ENCODE measurements at places on chromosomes 16 and 17.

- no peak for DNase-seq
Observed at GRCh38 chr16:85323230-85323960, 211.1 kb upstream of the CIBAR2 start.

- DNase-seq, result no peak
Observed at GRCh38 chr17:81252326-81252986, 13.3 kb downstream of the NDUFAF8 start.

- DNase-seq, result no peak
Observed at GRCh38 chr17:68954146-68954896, 871 bp downstream of the ABCA8 start.

- DNase-seq, result no peak
Observed at GRCh38 chr16:76518781-76519180, 241.6 kb downstream of the CNTNAP4 start.

DNA sequence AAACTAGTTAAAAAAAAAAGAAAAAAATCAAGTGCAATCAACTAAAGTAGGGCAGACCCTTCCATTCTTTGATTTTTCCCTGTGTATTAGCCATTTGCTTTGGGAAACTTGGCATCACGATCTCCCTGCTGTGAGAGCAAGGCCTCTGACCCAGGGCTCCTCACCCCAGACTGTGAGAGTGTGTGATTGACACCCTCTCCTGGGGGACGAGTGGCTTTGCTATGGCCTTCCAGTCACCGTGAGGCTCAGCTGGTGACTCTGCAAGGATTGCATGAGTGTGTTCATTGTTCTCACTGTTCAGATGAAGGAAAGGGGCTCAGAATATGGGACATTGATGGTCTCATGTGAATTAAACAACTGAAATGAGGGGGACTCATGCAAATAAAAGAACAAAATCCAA, 69.0 kb upstream of the BCAR1 start:
- DNase-seq, result no peak

DNA sequence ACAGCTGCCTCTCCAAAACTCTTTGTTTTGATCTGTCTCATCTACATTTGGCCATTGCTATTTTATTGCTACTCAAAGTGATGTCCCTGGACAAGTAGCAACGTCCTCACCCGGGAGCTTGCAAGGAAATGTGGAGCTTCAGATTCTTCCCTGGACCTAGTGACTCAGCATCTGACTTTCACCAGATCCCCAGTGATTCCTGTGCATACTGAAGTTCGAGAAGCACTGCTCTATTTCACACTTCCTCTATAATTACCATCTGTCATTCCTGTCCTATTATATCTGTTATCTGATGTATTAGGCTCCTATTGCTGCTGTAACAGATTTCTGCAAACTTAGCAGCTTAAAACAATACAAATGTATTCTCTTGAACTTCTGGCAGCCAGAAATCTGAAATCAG, 28.5 kb upstream of the VAT1L start:
- no peak for DNase-seq

GRCh38 chr17:21042458-21043295, at the start of gene USP22:
TSS of gene USP22 (minus strand) at chr17:21043011. CDS start at chr17:21042835, 176 bp downstream.
- DNase-seq, result peak; percentile 58

DNA sequence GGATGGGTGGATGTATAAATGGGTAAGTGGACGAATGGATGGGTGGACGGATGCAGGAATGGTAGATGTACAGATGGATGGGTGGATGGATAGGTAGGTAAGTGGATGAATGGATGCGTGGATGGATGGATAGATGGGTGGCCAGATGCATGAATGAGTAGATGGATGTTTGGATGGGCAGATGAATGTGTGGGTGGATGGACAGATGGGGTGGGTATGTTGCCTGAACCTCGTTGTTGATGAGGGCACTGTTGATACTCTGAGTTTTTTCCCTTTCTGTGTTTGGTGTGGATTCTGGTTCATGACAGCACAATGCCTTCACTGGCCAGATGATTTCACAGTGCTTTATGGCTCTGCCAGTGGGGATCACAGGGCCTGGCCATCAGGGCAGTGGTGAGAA, 208.3 kb downstream of the NPIPB11 start:
- no peak for DNase-seq

DNA sequence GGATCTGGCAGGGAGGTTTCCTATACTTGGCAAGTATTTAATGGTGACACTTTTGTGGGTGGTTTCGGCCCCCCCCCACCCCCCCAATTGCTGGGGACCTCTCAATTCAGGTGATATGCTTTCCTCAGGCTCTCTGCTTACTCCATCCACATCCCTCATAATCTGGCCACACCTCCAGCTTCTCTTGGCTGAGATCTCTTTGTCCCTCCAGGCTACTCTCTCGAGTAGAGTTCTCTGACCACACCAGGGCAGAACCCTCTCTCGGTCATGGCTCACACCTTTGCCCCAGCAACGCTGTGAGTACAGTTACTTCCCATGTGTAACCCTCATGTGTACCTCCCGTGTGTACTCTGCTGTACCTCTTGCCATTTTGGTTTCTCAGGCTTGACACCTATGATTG, 34.1 kb upstream of the SRSF1 start:
- no peak for DNase-seq

GRCh38 chr16:9480503-9480902, 389.1 kb downstream of the HAPSTR1 start:
- no peak for DNase-seq

DNA sequence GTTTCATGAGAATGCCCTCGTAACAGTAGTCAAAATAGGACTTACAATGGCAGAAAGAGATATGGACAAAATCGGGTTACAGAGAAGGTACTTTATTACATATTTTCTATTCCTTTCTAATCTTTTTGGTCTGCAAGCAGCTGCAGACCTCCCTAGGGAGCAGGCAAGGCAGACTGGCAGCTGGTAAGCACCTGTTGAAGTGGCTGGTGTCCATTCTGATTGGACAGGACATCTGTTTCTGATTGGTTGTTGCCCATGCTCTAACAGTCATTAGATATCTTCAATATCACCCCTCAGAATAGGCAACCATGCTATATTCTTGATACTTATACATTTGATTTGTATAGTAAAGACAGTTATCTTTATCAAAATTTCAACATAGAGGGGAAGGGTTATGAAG, 606.3 kb downstream of the KCNJ2 start:
- DNase-seq, result no peak

DNA sequence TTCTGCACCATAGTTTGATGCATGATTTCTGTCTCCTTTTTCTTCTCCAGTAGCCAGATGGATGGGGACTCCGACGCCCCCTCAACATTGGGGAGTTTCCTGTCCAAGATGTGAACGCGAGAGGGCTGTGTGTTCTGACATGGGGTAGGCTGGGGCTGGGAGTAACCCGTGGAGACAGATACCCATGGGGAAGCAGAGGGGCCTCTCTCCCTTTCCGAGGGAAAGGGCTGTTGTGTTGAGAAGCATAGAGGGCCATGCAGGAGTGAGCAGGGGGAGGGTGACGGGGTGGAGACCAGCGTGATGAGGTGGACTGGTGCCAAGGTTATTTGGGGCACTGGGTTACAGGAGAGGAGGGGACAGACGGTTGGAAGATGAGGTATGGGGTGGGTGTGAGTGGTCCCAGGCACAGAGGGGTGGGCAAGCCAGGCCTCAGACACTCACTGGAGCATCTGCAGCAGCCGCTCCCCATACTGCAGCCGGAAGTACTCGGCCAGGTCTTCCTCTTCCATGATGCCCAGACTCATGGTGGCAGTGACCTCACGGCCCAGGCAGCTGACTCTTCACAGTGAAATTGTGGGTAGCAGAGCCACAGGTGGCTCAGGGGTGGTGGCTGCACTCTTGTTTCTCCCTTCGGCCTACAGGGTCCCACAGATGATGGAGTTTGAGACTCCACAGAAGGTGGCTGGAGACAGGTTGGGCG, 400 bp downstream of the CCDC42 start:
- no peak for DNase-seq

DNA sequence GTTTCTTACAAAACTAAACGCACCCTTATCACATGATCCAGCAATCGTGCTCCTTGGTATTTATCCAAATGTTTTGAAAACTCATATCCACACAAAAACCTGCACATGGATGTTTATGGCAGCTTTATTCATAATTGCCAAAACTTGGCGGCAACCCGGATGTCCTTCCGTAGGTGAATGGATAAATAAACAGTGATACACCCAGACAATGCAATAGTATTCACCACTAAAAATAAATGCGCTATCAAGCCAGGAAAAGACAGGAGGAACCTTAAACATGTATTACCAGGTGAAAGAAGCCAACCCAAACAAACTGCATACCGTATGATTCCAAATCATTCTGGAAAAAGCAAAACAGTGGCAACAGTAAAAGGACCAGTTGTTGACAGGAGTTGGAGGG, 10.0 kb downstream of the SPATA32 start:
- no peak for DNase-seq

DNA sequence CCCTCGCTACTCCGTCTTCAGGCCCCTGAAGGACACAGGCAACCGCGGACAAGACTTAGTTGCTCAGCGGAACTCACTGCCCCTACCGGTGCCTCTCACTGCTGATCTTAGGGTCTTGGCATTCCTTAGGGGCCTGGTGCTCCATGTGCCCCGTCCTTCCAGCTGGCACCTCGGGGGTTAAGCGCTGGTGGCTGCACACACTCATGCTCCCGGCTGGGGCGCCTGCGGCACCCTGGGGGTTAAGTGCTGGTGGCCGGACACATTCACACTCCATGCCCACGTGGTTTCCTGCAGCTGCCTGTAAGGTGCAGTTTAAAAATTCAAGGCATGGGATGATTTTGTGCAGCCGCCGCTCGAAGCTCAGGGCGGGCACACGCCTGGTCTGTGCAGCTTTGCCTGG, 45.1 kb downstream of the BAIAP2 start:
- DNase-seq, result no peak

- DNase-seq, result no peak
Observed at GRCh38 chr17:36945959-36946725, 2.6 kb upstream of the AATF start.

DNA sequence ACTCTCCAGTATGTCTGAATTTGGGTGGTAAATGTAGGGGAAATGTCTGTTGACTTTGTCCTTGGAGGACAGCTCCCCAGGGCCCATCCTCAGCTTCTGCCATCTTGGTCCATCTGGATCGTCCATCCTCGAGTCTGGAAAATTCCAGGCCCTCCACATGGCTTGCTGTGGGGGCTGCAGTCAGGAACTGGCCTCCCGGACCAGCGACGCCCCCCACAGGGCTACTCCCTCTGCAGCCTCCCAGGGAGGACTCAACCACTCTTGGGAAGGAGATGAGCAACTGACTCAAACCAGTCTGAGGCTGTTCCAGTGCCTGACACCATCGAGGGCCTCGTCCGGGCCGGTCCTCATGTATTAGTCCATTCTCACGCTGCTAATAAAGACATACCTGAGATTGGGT, 5.5 kb upstream of the ZG16B start:
- no peak for DNase-seq

DNA sequence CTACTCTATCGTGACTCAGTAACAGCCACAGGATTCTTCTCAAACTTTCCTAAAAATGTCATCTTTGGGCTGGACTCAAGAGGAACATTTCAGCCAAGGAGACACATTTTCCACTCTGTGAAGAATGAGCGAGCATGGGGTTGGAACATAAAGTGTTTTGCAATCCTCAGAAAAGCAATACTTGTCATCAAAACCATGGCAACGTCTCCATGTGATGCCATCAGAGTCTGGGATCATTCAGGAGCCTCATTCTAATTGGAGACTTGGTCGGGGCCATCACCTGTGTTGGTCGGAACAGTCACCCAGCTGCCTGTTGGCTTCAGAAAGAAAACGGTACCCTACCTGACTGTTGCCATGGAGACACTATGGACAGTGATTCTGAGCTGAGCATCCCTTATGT, 25.5 kb downstream of the MYOCD start:
- no peak for DNase-seq

- DNase-seq, result no peak
Observed at GRCh38 chr16:88762941-88763340, 22.1 kb downstream of the PIEZO1 start.

DNA sequence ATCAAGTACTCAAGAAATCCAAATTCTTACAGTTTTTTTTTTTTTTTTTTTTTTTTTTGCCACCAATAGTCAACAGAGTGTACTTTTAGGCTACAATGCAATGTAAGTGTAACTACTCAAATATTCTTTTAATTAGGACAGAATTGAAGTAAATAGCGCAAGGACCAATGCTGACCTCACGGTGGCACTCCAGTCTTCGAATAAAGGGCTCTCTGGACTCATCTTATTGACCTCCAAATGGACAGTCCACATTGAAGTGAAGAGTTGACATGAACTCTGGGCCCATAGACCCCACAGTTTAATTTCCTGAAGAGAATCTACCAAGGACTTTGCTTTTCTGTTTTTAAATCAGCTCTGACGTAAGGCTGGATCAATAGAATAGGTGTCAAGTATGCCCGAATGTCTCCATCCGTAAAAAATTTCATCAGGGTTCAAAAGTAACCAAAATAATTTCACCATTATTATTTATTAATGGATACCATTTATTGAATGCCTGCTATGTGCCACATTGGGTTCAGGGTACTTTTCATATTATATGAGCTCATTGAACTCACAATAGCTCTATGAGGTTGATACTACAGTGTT, 7.3 kb upstream of the DDX52 start:
- DNase-seq, result no peak

DNA sequence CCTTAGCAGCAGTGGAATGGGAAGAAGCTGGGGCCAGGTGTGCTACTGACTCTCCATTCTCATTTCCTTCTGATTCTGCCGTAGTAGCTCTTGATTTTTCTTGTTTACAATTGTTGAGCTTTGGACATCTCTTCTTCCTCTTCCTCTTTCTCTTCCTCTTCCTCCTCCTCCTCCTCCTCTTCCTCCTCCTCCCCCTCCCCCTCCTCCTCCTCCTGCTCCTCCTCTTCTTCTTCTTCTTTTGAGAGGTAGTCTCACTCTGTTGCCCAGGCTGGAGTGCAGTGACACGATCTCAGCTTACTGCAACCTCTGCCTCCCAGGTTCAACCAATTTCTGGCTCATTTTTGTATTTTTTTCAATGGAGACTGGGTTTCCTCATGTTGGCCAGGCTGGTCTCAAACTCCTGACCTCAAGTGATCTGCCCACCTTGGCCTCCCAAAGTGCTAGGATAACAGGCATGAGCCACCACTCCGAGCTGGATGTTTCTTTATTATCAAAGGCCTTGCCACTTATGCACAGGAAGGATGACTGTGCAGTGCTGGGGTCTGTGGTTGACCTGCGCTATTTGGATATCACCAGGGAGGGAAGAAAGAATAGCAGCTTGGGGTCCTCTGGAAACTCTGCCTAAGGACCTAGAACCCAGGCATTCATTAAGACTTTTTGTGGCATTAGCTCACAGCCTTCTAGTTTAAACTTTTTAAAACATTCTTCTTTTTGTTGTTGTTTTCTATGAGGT, 127.8 kb upstream of the KCNJ16 start:
- DNase-seq, result no peak

- DNase-seq, result no peak
Observed at GRCh38 chr16:86313631-86314030, 196.7 kb upstream of the FOXF1 start.

GRCh38 chr17:47629826-47630225, 19.9 kb upstream of the KPNB1 start:
- DNase-seq, result no peak

GRCh38 chr17:6870841-6871240, 39.3 kb upstream of the TEKT1 start:
- DNase-seq, result no peak
